T-cell (primary cell): ENCODE measurements at places on chromosomes 12 and 14.

GRCh38 chr12:91249054-91249453, 66.4 kb upstream of the DCN start:
- H3K36me3 ChIP-seq, result no peaks in the 10 kb centered on the region
- H3K27ac ChIP-seq, result no peak overlapping the region
- no peaks in the 10 kb centered on the region for H3K27me3 ChIP-seq
- H3K4me3 ChIP-seq, result no peak overlapping the region
- DNase-seq, result no peak

- H3K36me3 ChIP-seq, result no peaks in the 10 kb centered on the region
- H3K4me1 ChIP-seq, result peaks cover 31% of the 10 kb centered on the region
- DNase-seq, result peak; percentile 29
- H3K27me3 ChIP-seq, result peaks cover 33% of the 10 kb centered on the region
- no peak overlapping the region for H3K27ac ChIP-seq
Measured at GRCh38 chr12:122006186-122006926, 15.3 kb upstream of the BCL7A start.

- H3K27ac ChIP-seq, result no peak overlapping the region
- DNase-seq, result no peak
- H3K4me3 ChIP-seq, result no peak overlapping the region
- H3K36me3 ChIP-seq, result no peaks in the 10 kb centered on the region
- no peaks in the 10 kb centered on the region for H3K27me3 ChIP-seq
Measured at GRCh38 chr12:116592731-116593130, 33.5 kb downstream of the MAP1LC3B2 start.

DNA sequence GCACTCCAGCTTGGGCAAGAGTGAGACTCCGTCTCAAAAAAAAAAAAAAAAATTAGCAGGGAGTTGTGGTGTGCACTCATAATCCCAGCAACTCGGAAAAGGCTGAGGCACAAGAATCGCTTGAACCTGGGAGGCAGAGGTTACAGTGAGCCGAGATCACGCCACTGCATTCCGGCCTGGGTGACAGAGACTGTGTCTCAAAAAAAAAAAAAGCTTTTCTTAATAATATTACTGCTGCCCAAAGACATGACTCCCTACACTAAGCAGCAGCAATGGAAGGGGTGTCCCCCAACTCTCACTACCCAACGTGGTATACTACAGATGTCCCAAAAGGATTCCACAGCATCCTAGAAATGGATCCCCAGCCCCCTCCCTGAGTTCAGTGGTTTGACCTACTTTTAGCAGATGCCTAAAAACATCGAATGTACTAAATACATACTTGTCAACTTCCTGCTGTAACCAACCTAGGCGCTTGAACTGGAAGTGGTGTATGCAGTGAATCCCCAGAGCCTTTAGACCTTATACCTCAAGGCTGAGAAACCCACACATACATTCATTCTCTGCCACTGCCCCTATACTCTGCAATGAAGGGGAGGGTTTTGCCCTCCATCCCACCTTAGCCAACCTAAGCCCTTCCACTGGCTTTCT, 8.5 kb upstream of the FKBP11 start:
- no peaks in the 10 kb centered on the region for H3K27me3 ChIP-seq
- peak overlapping the region; percentile 94 for H3K27ac ChIP-seq
- H3K4me3 ChIP-seq, result peak overlapping the region; percentile 19
- H3K4me1 ChIP-seq, result peaks cover 52% of the 10 kb centered on the region
